ENCODE measurements at places on chromosomes 1 and 21.

- no peak for DNase-seq
Observed at GRCh38 chr1:78355656-78356055, 135.1 kb upstream of the PTGFR start.

GRCh38 chr21:39064325-39065012, 118.8 kb downstream of the PSMG1 start:
- no peak for DNase-seq

GRCh38 chr1:192913683-192914082, 104.8 kb downstream of the RGS2 start:
- no peak for DNase-seq

- no peak for DNase-seq
Observed at GRCh38 chr1:19735440-19736127, 64.1 kb downstream of the TMCO4 start.

DNA sequence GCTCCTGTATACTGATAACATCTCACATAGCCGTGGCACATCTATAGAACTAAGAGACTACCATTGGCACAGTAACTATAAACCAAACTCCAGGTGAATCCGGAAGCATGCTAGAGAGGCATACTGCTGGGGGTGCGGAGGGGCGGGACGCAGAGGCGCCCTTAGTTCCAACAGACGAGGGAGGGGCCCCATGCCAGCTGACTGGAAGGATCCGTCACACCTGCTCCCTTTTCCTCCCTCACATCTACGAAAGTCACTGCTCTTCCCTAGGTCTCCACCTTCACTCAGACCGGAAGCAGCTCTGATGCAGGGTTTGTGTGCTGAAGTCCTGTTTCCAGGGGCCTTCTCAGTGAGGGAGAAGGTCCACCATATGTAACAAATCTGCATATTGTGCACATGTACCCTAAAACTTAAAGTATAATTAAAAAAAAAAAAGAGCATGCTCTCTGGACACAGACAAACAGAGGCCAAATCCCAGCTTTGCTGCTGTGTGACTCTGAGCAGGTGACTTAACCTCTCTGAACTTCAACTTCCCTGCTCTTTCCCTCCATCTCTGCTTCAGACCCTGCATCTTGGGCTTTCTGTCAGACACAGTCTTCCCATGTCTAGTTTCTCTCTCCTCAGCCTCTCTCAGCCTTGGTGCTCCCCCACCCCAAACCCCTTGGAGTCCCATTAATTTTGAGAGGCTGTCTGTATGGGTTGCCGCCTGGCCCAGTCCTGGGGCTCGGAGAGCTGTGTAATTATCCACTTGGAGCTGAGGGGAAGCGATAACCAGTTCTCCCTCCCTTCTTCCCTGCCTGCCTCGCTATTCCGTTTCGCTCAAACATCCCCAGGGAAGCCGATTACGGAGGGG, 7.8 kb upstream of the GJB5 start:
- DNase-seq = no peak

DNA sequence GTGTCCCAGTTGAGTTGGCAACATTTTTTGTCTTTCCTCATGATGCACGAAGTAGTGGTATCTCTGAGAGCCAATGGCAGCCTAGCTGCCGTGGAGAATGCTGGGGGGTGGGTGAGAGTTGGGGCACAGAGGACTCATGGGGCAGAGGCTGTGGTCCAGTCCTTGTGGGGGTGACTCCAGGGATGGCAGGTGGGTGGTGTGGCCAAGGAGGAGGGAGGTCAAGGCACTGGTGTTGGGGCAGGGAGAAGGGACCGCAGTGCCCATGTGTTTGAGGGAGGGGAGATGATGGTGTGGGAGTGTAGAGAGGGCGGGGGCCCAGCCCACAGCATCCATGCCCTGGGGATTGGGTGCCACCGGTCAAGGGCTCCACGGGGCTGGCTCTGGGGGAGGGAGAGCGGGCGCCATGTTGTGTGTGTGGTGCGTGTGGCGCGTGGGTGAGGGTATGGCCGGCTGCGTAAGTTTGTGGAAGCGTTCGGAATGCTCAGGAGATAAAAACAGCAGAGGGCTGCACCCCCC, 63.5 kb downstream of the PRKCZ start:
- DNase-seq = no peak

DNA sequence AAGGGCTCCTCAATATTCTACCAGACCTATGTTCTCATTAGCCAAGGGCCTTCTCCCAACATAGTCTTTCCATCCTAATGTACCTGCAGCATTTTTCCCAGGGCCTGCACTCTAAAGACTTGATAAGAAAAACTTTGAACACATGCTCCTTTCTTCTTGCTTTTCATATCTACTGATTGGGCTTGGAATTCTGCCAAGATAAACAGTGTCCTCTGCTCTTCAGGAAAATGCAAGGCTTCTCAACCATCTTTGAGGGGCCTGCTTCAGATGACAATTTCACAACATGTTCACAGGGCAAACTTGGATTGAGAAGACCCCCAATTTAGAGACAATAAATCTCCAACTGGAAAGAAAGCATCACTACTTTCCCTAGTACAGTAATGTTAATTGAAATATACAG, 25.8 kb upstream of the PPT1 start:
- DNase-seq = no peak

- no peak for DNase-seq
Observed at GRCh38 chr1:37274486-37274885, 199.9 kb upstream of the ZC3H12A start.

DNA sequence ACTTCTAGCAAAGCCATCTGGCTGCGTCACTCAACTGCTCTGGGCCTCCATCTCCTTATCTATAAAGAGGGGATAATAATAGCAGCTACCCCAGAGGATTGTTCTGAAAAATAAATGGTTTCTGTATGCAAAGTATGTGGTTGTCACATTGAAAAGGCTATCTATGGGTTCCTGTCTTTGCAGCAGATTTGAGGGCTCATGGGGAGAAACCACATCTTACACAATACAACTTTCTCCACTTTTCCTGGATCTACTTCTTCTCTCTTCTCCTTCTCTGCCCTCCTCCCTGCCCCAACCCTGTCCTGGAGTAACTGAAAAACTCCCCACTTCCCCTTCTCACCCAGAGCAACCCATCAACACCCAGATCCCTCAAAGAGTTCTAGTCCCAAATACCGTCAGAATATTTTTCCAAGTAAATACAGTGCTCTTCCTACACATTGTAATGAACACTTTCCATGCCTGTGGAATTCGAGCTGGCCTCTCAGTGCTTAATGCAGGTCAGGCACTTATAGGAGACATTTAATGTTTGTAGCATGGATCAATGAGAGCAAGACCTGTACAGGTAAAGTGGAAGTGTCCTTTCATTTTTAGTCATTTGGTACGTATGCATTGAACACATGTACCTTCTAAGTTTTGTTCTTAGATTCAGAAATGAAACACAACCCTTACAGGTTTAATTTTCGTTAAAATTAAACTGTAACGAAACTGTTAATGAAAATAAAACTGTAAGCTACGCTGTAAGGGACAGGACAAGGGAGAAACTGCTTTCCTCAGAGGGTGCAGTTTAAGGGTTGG, 131.9 kb downstream of the AK5 start:
- DNase-seq = no peak

DNA sequence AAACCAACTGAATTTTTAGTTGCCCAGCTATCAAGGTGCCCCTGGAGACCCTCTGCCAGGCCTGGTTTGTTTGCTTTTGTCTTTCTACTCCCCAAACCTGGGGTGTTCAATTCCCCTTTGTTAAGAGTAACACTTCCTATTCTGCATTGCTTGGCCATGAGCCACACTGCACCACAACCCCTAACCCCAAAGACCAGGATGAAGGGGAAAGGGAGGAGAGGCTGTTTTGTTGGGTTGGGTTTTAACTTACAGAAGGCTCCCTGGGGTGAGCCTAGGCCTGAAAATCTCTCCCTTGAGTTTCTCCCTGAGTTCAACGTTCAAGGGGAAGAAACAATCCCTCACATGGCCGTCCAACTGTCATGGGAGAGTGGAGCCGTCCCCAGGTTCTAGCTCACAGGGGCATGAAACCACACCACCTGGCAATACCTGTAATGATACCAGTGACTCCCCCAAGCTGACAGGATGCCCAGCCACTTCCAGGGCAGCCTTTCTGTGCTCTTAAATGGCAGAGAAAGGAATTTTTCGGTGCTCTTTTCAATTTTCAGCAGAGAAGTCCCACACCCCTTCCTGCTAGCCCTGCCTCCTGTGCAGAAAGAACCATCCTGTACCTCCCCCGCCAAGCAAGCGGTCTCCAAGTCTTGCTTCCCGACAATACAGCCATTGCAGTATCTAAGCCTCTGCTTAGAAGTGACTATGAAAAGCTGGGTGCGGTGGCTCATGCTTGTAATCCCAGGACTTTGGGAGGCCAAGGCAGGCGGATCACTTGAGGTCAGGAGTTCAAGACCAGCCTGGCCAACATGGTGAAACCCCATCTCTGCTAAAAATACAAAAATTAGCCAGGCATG, 14.9 kb downstream of the SLC45A3 start:
- no peak for DNase-seq

DNA sequence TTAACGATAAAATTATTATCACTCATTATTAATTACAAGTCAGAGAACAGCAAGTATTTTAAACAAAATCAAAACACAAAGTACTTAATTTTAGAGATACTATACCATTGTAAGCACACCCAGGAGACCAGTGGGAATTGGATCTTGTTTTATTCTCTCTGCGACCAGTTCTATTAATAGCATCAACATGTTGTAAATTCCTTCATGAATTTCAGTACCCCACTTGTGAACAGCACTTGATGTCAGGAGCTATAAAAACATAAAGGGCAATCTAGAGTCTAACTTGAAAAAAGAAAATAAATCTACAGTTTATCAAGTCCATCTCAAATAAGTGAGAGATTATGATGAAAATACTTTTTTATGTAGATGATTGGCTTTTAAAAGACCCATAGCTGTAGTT, 42.9 kb downstream of the USP24 start:
- no peak for DNase-seq

DNA sequence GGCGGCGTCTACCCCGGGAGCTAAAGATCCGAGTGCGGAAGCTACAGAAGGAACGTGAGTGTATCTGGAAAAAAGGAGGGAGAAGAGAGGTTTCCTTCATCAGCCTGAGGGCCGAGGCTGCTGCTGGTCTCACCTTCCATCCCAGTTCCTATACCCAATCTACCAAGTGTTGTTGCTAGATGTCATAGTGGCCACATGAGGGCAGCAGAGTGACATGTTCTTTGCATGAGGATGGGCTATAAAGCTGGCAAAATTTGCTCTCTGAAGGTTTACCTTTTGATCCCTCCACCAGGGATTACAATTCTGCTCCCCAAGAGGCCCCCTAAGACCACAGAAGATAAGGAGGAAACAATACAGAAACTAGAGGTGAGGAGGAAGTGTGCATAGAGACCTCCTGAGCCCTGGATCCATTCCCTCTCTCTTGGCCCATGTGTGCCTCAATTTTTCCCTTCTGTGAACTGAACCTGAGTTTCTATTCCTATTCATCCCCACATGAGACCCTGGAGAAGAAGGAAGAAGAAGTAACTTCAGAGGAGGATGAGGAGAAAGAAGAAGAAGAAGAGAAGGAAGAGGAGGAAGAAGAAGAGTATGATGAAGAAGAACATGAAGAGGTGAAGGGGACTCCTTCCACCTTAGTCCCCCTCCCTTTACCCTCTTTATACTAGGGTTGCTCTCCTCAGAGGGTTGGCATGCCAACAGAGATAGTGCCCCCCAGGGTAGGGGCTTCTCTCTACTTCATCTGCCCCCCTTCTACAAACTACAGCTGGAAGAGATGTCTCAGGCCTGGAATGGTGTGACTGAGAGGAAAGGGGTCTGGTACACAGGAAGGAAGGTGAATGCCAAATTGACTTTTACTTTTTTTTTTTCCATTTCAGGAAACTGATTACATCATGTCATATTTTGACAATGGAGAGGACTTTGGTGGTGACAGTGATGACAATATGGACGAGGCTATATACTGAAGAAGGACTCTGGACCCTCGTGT, 13.3 kb downstream of the POLR3GL start:
- no peak for DNase-seq

GRCh38 chr1:236166041-236166440, 23.7 kb downstream of the GPR137B start:
- DNase-seq = no peak

GRCh38 chr1:25559031-25559430, 15.6 kb downstream of the LDLRAP1 start:
- DNase-seq = no peak

GRCh38 chr1:12040457-12041051, 21.3 kb downstream of the MIIP start:
- DNase-seq = no peak

DNA sequence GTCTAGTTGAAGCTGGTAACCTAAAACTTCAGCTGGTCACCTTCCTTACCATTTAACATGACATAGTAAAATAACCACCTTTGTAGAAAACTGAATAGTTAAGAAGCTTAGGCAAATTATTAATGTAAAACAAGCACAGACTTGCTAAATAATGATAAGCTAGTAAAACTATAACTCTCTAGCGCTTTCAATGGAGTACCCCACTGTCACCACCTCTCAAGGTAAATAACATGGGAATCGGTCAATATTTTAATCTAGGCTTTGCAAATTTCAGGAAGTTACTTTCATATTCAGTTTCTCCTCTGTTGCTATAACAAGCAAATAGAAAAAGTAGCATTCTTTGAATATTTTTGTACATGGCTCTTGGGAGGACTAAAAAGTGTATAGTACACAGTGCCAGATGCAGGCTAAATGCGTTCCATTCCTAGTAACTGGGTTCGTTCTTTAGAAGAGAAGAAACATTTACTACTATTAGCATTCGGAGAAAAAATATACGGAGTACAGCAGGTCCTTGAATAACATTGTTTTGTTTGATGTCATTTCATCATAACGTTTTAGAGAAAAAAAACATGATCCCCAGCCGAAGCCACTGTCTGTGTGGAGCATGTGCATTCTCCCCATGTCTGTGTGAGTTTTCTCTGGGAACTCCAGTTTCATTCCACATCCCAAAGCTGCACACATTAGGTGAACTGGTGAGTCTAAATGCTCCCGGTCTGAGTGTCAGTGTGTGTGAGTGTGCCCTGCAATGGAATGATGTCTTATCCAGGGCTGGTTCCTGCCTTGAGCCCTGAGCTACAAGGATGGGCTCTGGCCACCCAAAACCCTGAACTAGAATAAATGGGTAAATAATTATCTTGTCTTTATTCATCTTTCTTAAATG, 52.5 kb downstream of the EPRS1 start:
- DNase-seq = no peak

- DNase-seq = no peak
Observed at GRCh38 chr1:176765608-176766007, 302.6 kb downstream of the PAPPA2 start.

DNA sequence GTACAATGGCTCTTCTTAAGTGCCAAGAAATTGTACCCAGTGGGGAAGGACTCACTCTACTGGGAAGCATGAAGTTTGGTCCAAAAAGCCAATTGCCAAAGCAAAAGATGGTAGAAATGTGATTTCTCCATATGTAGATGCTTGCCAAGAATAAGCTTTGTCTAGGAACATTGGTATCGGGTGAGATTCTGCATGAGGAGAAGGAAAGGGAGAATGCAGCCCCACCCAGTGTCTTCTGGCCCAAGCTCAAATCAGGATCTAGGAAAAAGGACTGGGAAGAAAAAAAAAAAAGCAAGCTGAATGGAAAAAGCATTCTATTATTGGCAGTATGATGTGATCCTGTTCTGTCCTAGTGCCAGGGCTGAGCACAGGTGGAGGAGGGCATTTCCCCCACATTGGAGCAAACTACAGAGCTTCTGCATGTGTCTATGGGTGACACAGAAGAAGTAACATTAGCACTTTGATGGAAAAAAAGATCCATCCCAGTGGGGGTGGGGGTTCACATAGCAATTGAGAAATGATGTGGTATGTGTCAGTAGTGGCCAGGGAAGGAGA, 226.6 kb downstream of the KCNH1 start:
- no peak for DNase-seq
